ENCODE measurements at places on chromosomes 12 and 14. TPM values are rescaled to one million over a fixed set of nuclear protein-coding genes. Genes with fewer than 3 reads are reported as not detected.

The CCDC177 gene
- total RNA-seq = not detected

The CSAD gene
- 45.2 TPM for total RNA-seq

The NEMF gene
- total RNA-seq = 71.7 TPM

The TDRD9 gene
- 4.6 TPM for total RNA-seq

The KLHL42 gene
- 10.7 TPM for total RNA-seq

The RPS6KA5 gene
- total RNA-seq = 30.3 TPM

The CCDC197 gene
- total RNA-seq = 1.6 TPM

The SERPINA3 gene
- total RNA-seq = not detected

The SLC22A17 gene
- total RNA-seq = 8.6 TPM

GRCh38 chr12:39272871-39273655 is 169.9 kb downstream of the KIF21A start:
- DNase-seq = peak; percentile 28

DNA sequence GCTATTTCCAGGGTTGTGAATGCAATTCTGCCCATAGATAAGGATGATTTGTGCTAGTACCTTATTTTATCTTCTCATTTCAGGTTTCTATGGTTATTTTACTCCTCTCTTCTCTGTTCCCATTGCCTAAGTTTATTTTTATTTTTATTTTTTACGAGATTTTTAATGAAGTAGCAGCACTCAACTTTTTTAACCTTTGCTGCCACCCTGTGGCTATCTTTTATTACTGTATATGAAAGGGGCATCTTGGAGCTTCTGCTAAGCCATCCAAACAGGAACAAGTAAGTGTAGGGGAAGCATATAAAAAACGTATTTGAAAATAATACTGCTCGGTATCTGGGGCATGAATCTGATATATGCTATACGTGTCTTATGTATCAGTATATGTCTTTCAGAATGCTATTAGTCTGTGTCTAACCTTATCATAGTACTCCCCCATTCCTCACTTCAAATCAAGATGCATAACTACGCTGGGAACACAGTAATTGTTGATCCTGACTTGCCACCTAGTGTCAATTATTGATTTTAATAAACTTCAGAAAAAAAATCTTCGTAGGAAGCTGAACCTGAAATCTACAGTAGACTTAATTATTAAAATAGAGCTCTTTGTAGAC is 60.3 kb downstream of the KLRG1 start:
- DNase-seq = no peak

DNA sequence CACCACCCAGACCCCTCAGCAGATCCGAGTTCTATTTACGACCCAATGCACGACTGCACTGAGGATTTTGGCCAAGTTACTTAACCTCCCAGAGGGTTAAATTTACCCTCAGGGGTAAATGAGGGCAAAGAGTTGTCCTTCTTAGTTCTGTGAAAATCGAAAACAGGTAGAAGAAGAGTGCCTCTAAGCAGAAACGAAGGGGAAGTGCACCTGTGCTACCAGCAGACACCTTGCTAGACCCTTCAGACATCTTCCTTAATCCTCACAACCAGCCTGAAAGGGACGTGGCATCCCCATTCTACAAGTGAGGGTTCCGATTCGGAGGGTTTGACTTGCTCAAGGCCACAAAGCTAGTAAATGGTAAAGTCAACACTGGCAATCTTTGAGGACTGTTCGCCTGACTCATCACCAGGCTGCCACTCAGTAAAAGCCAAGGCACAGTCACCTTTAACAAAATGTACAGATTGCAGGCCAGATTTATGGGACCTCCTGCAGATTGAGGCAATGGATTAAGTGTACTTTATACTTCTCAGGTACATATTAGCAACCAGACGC is 1.6 kb downstream of the GSG1 start:
- peak; percentile 43 for DNase-seq

GRCh38 chr14:20782280-20782890 is 1.3 kb downstream of the RNASE6 start:
- DNase-seq = no peak

- DNase-seq = no peak
Observed at GRCh38 chr12:112837629-112838197, 46.2 kb downstream of the RPH3A start.

- no peak for DNase-seq
Observed at GRCh38 chr14:105286759-105287144, 14.0 kb downstream of the BRF1 start.

DNA sequence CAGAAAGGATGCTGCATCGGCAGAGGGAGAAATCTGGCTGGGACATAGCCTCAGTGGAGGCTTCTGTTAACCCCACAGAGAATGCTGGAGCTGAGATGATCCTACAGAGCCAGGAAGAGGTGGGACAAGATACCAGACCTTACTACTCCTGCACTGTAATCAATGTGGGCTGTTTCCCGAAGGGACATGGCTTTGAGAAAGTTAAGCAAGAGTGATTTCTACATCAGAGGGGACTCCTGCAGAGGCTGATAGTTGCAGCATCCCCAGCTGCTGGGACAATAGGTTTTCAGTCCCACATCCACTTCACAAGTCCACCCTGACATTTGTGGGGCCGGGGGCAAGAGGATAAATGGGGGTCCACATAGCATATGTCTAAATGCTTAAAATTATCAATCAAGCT is 22.5 kb upstream of the CMKLR1 start:
- DNase-seq = no peak

GRCh38 chr12:101552277-101552676 is 42.5 kb upstream of the MYBPC1 start:
- no peak for DNase-seq

DNA sequence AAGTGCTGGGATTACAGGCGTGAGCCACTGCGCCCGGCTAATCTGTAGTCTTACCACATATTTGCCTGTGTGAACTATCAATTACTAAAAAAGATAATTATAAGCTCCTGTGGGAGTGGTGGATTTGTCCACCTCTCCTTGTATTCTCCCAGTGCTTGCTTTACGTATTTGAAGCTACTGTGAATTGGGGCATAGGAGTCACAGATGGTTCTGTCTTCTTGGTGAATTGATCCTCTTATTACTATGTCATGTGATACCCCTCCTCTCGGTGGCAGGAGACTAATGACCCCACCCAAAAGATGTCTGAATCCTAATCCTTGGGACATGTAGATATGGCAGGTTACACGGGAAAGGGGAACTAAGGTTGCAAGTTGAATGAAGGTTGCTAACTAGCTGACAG is 11.8 kb downstream of the GPR132 start:
- DNase-seq = no peak

DNA sequence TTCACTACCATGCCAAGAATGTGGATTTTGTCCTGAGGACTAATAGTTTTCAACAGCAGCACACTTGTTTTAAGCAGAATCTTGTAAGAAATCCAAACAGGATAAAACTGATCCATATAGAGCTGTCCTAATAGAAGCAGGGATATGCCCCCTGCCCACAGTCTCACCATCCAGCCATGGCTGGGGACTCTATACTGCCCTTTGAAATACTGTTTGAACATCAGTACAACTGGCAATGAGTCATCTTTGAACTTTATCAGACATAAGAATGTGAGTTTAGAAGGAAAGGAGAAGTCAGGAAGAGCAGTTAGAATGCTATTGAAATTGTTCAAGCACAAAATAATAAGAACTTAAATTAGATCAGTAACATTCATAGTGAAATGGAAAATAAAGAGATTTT is 3.8 kb upstream of the C12orf42 start:
- DNase-seq = no peak

DNA sequence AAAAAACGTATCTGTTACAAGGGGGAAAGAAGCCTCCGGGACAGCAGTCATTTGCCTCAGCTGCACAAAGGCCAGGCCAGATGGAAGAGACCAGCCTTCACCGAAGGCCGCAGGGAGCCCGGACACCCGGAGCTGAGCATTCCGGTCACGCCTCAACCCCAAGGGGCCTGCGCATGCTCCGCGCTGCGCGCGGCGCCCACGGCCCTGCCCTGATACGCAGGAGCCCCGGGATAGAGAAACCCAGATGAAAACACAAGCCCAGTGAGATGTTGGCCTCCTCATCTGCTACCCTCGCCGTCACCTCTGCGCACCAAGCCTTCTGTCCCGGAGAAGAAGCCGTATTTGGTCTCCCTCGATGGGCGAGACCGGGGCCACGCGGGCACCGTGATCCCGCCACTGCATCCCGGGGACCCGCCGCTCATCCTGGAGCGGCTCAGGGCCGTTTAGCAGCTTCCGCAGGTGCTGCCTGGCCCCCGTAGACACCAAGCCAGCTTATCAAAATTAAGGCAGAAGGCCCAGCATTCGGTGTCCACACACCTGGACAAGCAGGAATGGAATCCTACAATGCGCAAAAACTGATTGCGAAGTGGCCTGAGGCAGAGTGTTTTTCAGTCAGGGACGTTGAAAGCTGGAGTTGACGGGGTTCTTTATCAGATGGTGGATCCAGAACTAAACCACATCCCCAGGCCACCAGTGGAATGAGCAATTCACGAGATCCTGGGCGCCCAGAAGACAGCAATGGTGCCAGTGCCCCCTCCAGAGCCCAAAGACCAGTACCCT is 2.6 kb downstream of the OR8S1 start:
- DNase-seq = no peak

GRCh38 chr12:12776261-12776660 is 9.2 kb upstream of the APOLD1 start:
- DNase-seq = no peak

- DNase-seq = no peak
Observed at GRCh38 chr14:68957775-68958174, 21.3 kb downstream of the ACTN1 start.

GRCh38 chr14:80447392-80447791 is 236.1 kb upstream of the DIO2 start:
- no peak for DNase-seq

DNA sequence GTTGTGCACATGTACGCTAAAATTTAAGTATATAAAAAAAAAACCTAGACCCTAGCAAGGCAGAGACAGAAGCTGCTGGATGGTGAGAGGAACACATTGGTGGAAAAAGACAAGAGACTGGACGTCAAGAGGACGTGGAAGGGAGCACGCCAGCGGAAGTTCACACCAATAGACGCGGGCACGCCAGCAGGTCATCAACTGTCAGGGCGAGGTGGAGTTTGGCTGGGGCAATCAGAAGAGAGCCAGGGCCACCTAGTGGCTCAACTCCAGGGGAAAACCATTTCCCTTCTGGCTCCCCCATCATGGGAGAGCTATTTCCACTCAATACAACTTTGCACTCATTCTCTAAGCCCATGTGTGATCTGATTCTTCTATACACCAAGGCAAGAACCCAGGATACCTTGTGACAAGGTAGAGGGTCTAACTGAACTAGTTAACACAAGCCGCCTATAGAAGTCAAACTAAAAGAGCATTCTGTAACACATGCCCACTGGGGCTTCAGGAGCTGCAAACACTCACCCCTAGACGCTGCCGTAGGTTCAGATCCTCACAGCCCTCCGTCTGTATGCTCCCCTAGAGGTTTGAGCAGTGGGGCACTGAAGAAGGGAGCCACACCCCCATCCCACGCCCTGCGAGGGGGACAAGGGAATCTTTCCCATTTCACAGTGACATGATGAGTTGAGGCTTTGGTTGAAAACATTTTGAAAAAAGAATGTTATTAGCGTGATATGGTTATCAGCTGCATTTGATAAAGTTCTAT is 702.7 kb downstream of the TMTC2 start:
- DNase-seq = peak; percentile 1

- DNase-seq = no peak
Observed at GRCh38 chr12:122058549-122059149, 19.9 kb upstream of the MLXIP start.

DNA sequence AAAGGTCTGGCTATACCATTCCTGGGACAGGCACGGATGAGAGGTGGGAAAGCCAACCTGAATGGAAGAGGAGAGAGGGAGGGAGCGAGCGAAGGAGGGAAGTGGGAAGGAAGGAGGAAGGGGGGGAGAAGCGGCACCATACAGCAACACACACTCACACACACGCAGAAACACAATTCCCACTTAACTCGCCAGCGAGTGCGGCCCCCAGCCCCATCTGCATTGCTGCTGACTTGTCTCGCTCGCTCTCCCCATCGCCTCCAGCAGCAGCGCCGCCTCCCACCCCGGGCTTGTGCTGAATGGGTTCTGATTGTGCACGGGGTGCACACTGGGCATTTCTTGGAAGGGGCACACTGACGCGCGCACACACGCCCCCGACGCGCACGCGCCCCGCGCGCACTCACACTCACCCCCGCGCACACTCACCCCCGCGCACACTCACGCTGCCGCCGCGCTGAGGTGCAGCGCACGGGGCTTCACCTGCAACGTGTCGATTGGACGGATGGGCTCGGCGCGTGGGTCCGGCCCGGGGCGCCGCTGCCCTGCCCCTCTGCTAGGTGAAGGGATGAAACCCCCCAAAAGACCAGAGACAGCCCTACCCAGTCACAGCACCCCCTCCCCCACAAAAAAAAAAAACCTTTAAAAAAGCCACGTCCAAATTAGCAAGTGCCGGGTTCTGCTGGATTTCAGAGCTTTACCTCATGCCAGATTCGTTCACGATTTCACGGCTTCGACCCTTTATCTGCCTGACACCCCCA is 685 bp downstream of the GRIN2B start:
- no peak for DNase-seq

DNA sequence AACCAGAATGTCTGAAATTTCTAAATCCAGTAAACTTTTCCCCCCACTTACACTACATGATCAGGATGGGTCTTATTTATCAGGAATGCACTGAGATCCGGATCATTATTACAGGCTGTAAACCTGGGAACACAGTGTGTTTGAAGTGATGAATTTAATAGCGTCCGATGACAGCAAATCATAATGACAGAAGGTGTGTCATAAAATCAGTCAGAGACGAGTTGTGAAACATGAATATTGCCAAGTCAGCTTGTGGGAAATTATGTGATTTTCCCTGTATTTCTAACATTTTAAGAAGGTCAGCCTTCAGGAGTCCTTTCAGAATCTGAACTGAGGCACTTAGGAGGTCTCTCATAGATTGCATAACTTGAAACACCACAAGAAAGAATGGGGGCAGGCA is 36.7 kb downstream of the RERG start:
- DNase-seq = no peak

DNA sequence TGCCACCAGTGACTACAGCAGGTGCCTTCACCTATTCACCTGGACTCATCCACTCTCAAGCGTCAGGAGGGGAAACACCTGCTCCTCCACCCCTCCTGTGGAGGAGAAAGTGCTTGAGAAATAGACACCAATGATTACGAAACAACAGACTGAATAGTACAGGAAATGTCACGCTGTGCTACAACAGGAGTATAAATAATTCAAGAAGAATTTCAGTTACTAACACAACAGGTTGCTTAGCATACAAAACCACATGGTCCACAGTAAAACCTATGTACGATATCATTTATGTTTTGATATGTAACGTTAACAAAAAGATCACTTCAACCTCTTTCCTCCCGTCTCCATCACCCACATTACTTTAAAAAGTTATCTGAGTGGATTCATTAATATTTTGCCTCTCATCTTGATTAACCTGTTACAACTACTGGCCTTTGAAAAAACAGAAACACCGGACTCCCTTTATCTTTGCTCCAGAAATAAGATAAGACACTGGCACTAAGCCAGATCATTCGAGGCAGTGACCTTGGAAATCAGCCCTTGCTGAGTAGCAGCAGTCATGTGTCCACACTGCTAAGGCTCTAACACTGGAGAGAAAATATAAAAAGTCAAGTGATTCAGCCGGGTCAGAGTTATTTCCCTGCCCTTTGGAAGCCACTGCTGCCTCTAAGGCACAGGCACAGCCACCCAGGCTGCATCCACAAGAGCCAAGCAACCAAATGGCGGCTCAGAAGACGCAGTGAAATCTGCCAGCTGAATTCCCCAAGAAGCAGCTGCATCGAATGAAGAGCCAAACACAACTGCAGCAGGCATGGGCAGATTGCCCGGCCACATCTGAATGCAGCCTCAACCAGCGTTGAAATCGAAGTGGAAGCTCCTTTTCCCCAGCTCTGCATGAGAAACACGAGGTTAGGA is 40.9 kb downstream of the NT5DC3 start:
- DNase-seq = no peak

- DNase-seq = no peak
Observed at GRCh38 chr14:34642595-34642994, 12.6 kb upstream of the SNX6 start.
